ENCODE measurements at places on chromosomes 2 and 18. TPM values are rescaled to one million over a fixed set of nuclear protein-coding genes. Genes with fewer than 3 reads are reported as not detected.

- peak; percentile 26 for DNase-seq
These were observed 331.0 kb downstream of the CDH2 start for GRCh38 chr18:27845897-27846296.

GRCh38 chr18:11366410-11366809 is 217.0 kb upstream of the PIEZO2 start:
- DNase-seq, result peak; percentile 91

Gene B4GALT6
- total RNA-seq, result 3.8 TPM

Gene ST8SIA5
- total RNA-seq, result 9.8 TPM

DNA sequence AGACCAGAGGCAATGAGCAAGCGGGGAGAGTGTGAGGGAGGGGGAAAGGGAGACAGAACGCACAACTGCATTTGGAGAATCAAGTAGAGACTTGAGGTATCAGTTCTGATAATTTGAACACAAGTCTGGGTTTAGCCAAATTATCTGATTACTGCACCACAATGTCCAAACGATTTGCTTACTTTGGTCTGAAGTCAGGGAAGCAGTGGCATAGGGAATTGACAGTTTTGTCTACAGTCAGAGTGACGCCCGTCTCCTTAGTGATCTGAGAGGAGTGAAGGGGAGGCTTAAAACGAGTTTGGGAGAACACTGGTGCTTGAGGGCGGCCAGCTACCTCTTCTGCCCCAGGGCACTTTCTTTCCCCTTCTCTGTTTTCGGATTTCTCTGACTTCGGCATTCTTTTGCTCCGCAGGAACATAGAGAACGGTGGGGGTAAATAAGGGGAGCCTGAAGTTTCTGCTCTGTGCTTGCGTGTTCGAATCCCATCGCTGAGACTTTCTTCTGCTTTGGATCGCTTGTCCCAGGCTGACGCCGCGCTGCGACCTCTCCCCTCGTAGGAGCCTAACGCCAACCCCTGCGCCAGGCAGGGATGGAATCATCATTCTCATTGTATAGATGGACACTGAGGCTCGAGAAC is 2.9 kb upstream of the DLX2 start:
- no peak for DNase-seq

Gene NLRC4
- total RNA-seq, result not detected

- DNase-seq, result no peak
These were observed 22.2 kb upstream of the ETAA1 start for GRCh38 chr2:67374949-67375348.

Gene SMC6
- 12.5 TPM for total RNA-seq

DNA sequence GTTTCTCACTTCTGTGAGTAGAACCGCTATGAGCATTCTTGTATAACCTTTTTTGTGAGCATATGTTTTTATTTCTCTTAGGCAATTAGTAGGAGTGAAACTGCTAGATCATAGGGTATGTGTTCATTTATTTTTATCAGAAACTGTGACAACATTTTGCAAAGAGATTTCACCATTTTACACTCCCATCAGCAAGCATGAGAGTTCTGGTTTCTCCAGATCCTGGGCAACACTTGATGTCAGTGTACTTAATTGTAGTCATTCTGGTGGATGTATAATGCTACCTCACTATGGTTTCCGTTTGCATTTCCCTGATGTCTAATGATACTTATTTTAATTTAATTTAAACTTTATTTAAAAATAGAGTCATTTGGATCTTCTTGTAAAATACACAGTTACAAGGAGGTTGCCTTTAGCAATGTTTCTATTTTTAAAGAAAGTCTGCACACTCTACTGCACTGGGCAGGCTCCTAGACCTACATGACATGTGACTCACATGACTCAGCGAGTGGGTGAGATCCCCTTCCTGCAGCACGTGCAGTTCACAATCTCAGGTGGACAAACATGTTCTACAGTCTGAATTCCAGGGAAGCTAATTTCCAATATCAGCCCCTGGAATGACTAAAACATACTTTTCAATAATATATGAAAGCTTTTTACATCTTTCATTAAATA is 127.0 kb upstream of the BCL2L11 start:
- peak; percentile 14 for DNase-seq

DNA sequence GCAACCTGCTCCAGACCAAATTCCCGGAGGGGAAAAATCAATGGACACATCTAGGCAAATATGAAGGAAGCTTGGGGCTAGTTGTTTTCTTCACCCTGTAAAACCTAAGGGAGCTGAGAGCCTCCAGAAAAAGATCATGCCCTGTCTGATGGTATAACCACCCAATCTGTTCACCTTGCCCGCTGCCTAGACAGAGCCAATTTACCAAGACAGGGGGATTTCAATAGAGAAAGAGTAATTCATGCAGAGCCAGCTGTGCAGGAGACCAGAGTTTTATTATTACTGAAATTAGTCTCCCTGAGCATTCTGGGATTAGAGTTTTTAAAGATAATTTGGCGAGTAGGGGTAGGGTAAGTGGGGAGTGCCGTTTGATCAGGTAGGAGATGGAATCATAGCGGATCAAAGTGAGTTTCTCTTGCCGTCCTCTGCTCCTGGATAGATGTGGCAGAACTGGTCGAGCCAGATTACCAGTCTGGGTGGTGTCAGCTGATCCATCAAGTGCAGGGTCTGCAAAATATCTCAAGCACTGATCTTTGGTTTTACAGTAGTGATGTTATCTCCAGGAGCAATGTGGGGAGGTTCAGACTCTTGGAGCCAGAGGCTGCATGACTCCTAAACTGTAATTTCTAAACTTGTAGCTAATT is 35.1 kb upstream of the B4GALT6 start:
- DNase-seq, result no peak

All from M059J (cell line).